Kasumi-1 (cell line): ENCODE measurements at places on chromosomes 12 and 14.

DNA sequence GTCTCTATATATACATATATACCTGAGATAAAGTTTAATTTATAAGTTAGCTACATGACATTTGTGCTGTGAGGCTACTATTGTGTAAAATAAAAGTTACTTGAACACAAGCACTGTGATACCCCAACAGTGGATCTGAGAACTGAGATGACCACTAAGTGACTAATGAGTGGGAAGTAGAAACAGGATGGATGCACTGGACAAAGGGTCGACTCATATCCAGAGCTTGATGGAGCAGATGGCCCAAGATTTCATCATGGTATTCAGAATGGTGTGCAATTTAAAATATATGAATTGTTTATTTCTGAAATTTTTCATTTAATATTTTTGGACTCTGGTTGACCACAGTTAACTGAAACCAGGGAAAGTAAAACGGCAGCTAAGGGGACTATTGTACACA lies 908.6 kb upstream of the MDGA2 start:
- DNase-seq = no peak

GRCh38 chr12:26126340-26127284 lies 1.8 kb upstream of the BHLHE41 start:
- DNase-seq = peak; percentile 53

GRCh38 chr12:94710933-94711332 lies 60.6 kb upstream of the TMCC3 start:
- peak; percentile 60 for DNase-seq

DNA sequence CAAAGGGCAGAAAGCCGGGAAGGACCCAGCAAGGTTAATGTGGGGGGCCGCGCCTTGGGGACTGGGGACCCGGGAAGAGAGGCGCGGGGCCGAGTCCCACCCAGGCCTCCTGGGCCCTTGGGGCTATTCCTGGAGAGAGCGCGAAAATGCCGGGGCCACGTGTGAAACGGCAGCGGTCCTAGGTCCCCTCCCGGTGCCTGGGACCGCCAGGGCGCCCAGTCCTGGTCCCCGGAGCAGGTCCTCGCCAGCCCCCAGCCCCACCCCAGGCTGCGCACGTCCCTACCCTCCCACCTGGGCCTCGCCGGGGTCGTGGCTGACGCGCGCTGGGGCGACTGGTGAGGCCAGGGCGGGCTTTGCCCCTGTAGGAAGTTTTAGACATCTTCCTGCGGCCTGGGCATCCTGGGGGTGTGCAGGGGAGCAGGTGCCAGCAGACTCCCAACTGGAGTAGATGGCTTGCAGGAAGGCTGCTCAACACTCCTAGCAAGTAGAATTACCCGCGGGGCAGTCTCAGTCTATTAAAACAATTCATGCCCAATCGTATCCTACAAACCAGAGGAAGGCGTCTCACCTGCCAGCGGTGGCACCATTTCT lies 708 bp downstream of the FAR2 start:
- peak; percentile 33 for DNase-seq

GRCh38 chr12:67573566-67573965 lies 75.0 kb upstream of the DYRK2 start:
- DNase-seq = no peak

DNA sequence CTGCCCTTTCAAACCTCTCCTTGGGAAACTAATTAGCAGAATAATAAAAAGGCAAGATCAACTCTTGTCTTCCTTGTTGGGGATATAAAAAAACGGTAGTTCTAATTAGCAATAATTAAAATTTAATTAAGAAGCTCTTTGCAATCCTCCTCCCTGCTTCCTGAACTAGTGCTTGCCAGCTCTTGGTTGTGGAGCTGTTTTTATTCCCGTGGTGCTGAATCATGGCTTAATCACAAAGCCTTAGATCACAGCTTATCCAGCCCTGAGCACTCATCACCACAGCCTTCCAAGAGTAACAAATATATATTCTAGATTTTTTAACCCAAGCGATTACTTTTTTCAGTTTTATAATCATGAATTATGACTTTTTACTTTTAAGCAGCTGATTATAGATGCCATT lies 63.2 kb upstream of the INSM2 start:
- peak; percentile 43 for DNase-seq

- no peak for DNase-seq
Measured at GRCh38 chr12:49030714-49031572, 12.4 kb upstream of the PRKAG1 start.

DNA sequence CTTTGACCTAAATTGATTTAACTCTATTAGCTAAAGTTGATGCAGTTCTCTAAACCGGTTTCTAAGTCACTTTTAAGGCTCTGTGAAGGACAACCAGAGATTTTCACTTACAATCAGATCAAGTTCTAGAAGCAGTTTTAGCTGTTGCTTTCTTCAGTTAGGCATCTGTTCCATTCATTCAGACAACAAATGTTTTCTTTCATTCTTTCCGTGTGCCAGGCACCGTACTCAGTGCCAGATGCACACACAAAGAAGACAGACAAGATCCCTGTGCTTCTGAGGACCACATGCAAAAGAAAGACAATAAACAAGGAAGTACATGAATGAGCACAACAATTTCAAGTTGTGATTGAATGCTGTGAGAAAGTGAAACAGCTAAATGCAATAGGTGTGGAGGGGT lies 11.1 kb upstream of the EGLN3 start:
- no peak for DNase-seq

- no peak for DNase-seq
Measured at GRCh38 chr12:100458191-100458590, 15.5 kb upstream of the NR1H4 start.
